ENCODE measurements at places on chromosomes 5 and 9. TPM values are rescaled to one million over a fixed set of nuclear protein-coding genes. Genes with fewer than 3 reads are reported as not detected.
A peak's percentile ranks its signal among the peaks of the same experiment; 100 is the strongest.

The ENTPD8 gene
- total RNA-seq, result 0.12 TPM

The PDLIM4 gene
- total RNA-seq, result 37.4 TPM

The TARS1 gene
- 214 TPM for total RNA-seq

GRCh38 chr5:50550267-50550666, 109.2 kb upstream of the EMB start:
- no peak for DNase-seq

- DNase-seq, result no peak
Measured at GRCh38 chr5:102453716-102454115, 45.1 kb downstream of the SLCO6A1 start.

- peak; percentile 97 for DNase-seq
Measured at GRCh38 chr5:132820162-132820754, 7.2 kb downstream of the SOWAHA start.

The ZCCHC9 gene
- 31.3 TPM for total RNA-seq

GRCh38 chr5:14429101-14430050, 152.2 kb upstream of the OTULINL start:
- no peak for DNase-seq

DNA sequence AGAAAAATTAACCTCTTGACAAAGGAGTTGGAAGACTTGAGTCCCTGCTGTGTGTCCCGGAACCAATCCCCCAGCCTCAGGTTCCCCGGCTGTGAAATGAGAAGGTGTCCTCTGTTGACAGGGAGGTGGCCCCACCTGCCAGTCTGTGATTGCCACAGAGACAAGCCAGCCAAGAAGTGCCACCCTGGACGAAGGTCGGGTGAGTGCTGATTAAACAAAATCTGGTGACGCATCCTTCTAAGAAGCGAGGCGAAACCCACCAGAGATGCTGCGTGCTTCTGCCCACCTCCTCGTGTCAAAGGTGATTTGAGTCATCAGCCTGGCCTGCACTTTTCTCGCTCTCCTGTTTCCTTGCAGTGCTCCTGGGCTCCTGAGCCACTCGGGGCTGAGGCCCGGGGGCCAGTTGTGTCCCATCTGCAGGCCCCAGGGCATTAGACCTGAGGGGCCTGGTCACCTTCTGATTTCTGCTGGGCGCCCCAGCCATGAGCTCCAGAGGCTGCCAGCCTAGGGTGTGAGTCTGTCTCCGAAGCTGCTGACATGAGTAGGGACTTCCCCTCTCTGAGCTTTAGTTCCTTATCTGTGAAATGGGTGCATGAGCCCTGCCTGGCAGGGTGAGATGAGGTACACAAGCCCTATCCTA, 28.7 kb downstream of the NEK6 start:
- no peak for DNase-seq

DNA sequence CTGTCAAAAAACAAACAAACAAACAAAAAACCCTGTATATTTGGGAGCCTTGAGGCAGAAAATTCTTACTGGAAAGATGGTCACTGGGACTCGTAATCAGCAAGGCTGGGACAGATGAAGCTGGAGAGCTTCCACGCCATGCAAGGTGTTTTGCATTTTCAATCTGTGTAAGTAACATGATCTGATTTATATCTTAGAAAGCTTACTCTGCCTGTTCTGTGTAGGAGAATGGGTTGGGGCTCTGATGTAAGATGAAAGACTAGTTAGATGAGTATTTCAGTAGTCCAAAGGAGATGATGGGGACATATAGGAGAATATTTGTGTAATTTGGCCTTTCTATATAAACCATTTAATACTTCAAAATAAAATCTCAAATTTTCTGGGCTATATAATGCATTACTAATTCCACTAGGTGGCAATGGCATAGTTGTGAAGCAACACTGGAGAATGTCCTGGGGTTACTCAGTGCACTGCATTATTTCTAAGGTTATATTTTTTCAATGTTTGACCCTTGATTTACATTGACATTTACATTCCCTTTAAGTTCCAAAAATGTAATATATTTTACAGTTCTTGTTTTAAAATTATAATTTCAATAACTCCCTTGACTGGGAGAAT, 21.9 kb upstream of the FSD1L start:
- DNase-seq, result no peak

The ARID3C gene
- not detected for total RNA-seq

DNA sequence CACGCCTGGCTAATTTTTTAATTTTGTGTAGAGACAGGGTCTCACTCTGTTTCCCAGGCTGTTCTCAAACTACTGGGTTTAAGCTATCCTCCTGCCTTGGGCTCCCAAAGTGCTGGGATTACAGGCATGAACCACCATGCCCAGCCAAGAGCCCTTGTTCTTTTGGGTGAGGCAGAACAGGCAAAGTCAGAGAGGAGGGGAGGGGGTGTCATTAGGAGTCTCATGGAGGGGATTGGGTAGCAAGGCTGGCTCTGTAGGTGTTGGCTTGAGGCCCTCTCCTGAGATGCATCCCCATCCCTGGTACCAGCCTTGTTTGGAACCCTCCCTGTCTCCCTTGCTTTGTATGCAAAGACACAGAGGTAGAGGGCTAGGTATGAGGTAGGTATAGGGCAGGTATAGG, 24.1 kb downstream of the GSN start:
- DNase-seq, result no peak

- no peak for DNase-seq
Measured at GRCh38 chr9:2196757-2197156, 181.6 kb downstream of the SMARCA2 start.

The MAMDC2 gene
- total RNA-seq, result 0.21 TPM

DNA sequence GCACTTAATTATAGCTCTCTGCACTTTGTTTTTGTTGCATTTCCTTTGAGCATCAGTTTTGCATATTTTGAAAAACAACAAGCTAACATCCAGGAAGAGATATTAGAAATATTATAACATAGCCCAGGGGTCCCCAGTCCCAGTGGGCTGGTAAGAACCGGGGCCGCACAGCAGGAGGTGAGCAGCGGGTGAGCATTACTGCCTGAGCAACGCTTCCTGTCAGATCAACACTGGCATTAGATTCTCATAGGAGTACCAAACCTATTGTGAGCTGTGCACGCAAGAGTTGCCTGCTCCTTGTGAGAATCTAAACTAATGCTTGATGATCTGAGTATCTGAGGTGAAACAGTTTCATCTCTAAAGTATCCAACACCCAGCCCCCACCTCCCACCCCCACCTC, 675.9 kb upstream of the ZNF608 start:
- no peak for DNase-seq

GRCh38 chr5:178110-178509, 13.2 kb upstream of the LRRC14B start:
- DNase-seq, result no peak

The IL7R gene
- total RNA-seq, result 0.11 TPM

DNA sequence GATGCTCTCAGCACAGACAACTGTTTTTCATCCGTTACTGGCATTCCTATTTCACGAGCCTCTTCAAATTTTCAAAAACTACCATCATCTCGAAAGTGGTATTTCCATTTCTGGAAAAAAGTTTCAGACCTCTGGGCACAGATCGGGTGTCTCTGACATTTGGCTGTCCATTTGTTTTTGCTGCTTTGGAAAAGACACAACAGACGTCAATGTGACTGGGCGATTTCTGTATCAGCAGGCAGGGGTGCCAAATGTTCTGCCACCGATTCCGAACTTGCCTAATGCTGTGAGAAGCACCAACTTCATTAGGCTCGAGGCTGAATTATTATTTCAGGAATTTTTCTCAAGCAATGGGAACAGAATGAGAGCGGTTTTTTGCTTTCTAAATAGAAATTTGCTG, 105.6 kb downstream of the ARSB start:
- no peak for DNase-seq

GRCh38 chr5:140273401-140273877, 29.5 kb downstream of the PFDN1 start:
- DNase-seq, result no peak

DNA sequence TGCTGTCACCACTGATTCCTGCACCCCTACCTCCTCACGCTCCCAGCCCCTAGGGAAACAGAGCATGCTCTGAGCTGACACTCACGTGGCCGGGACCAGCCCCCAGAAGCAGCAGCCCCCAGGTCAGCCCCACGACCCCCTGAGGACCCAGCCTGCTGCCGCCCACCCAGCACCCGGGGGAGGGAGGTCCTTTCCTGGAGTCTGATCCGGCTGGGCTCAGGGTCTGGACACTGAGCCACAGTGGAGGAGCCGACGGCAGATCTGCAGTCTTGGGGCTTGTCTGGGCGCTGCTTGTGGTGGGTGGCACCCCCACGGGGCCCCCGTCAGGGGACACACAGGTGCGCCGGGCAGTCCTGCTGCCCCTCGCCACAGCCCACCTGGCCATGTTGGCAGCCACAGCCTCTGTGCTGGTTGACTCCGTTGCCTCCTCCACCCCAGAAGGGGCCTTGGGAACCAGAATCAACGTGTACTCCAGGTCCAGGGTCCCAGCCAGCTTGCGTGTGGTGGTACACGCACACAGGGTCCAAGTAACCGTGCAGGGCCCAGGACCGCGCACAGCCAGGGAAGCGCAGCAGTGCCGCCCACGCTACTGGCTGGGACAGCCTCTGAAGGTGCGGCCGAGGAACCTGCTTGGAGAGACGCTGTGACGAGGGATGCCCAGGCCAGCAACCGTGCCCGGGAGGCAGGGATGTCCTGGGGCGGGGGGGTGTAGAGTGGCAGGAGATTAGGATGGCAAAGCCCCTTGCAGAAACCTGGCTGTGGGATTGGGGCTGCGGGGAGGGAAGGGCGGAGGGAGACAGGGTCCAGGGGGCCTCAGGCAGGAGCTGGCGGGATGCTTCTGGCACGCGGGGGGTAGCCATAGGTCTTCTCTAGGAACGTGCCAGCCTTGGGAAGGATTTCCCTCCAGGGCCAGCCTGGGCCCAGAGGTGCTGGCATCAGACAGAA, 3.5 kb downstream of the DNLZ start:
- DNase-seq, result no peak

The ZER1 gene
- 19.1 TPM for total RNA-seq

DNA sequence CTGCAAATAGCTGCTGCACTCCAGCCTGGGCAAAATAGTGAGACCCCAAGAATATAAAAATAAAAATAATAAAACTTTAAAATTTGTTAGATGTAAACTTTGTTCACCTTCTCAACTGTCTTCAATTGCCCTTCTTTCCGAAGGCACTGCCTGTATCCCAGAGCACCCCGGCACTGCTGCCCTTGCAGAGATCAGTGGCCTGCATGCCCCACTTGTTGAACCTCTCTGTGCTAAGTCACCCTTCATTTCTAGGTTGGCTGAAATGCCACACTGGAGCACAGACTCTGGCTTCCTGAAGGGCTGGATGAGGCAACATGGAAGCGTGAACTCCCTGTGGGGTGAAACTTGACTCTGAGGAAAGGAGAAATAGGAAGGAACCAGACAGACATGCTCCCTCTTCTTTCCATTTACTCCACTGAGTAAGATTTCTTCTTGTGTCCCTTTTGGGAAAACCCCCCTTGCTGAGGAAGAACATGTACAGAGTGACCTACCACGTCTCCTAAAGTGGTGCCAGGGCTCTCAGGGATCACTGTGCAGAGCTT, 8.4 kb upstream of the JMY start:
- no peak for DNase-seq

The SETX gene
- 43.8 TPM for total RNA-seq

GRCh38 chr9:99103901-99104458, 933 bp upstream of the TGFBR1 start:
- DNase-seq, result no peak

The ZNF454 gene
- 0.26 TPM for total RNA-seq

GRCh38 chr9:112396416-112396815, 16.5 kb downstream of the HSDL2 start:
- no peak for DNase-seq

GRCh38 chr5:168188182-168188581, 103.3 kb upstream of the WWC1 start:
- DNase-seq, result no peak

The RABGAP1 gene
- total RNA-seq, result 54.9 TPM

The TNC gene
- total RNA-seq, result 0.30 TPM

GRCh38 chr9:99300103-99300439, 78.0 kb downstream of the SEC61B start:
- no peak for DNase-seq

DNA sequence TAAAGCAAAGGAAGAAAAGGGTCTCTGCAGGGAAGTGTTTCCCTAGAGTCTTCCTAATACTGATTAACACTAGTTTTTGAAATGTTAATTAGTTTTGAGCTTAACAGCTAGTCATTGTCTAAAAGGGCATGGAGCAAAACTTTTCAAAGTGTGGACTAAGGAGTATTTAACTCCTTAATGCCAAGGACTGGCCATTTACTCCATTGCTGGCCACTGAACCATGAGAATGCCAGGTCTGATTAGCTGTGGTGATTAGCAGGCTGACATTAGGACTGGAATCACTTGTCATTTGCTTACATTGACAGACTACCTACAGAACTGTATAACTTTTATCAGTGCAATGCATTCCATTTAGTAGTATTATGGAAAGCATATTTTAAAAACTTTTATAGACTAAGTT, 987.0 kb downstream of the NR2F1-AS1 start:
- DNase-seq, result no peak

GRCh38 chr9:133459476-133460404, at the start of gene CACFD1:
Gene CACFD1, plus strand, starts transcription at chr9:133459978. Its CDS starts 89 bp downstream, at chr9:133460067.
- DNase-seq, result peak; percentile 92

DNA sequence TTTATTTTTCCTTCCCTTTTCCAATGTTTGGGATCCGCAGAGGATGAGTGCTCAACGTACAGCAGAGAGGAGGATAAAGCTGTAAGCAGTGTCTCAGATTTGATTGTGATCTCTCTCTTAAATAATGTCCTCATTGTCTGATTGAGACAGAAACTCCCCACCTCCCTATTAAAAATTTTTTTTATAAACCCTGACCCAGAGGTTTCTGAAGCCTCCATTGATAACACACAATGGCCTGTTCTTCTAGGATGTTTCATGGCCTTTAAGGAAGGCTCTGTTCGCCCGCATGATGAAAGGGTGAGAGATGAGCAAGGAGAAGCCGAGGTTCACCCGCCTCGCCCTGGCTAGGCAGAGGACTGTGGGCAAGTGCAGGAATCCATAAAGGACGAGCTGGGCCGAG, 138.2 kb upstream of the GAS1 start:
- no peak for DNase-seq

The RFX3 gene
- 43.6 TPM for total RNA-seq

DNA sequence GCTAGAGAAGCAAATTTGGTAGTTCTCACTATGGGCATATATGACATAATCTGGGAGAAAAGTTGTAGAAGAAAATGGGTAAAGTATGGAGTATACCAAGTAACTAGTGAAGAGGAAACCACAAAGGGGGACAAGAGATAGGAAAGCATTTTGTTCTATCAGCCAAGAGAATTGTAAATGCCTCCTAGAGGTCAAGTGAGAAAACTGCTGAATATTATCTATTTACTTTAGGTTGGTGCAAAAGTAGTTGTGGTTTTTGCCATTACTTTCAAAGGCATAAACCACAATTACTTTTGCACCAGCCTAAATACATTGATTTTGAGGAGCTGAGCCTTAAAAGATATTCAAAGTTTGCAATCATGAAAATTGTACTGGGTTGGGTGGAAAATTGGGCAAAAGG, 126.7 kb upstream of the GRHPR start:
- no peak for DNase-seq

GRCh38 chr9:86093788-86094555, 5.4 kb downstream of the GOLM1 start:
- DNase-seq, result peak; percentile 8

DNA sequence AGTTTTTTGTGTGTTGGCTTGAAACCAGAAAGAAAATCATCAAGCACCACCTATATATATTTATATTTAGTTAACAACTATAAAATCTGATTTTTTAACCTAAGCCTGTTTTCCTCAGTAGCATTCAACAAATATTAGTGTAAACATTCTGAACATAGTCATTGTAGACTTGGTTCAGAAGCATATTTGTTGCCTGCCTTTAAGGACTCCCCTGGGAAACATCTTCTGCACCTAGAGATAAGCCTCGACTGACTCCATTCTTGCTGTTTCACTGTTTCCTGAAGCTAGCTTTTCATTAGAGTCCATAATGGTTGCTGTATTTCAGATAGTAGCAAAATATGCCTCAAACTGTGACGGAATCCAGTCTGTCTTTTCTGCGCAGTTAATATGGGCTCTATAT, 123.5 kb downstream of the TRIO start:
- DNase-seq, result no peak

The GABBR2 gene
- total RNA-seq, result 0.84 TPM
